ENCODE measurements at places on chromosomes 5 and 9.

DNA sequence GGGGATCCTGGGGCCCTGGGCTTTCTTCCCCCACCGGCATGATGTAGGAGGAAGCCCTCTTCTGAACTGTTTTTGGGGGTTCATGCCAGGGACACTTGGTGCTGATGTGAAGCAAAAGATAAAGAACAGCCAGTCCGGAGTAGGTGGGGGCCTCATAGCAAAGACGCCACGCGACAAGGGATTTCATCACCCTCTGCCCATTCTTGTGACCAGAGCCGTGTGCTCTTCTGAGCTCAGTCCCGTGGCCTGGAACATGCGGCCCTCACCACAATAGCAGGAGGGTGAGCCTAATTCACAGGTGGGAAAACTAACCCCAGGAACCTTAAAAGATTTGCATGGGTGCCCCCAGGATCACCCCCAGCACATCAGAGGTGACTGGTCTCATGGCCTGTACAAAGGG is 225.9 kb downstream of the HSPA4 start:
- DNase-seq, result no peak

DNA sequence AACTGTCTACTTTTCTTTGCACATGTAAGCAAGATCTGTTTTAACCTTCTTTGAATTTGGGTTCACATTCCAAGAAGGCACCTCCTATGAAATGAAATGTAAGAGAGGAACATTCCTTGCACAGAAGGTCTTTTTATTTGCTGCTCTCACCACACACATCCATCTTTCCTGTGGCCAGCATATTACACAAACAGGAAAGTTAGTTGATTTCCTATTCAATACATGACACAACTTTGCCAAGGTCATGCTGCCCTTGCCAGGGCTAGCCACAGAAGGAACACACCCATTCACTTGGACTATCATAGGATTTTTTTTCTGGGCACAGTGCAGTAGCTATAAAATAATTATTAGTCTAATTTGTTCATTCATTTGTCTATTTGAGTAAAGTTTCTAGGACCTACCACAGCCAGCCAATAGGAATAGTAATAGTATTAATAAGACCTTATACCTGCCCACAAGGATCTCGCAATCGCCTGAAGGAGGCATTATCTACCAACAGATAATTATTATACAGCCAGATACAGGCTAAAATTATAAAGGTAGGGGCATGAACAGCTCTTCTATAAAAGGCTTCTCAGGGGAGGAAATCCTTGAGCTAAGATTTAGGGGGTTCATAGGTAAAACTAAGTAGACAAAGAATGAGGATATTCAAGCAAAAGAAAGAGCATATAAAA is 78.1 kb upstream of the NREP start:
- no peak for DNase-seq

DNA sequence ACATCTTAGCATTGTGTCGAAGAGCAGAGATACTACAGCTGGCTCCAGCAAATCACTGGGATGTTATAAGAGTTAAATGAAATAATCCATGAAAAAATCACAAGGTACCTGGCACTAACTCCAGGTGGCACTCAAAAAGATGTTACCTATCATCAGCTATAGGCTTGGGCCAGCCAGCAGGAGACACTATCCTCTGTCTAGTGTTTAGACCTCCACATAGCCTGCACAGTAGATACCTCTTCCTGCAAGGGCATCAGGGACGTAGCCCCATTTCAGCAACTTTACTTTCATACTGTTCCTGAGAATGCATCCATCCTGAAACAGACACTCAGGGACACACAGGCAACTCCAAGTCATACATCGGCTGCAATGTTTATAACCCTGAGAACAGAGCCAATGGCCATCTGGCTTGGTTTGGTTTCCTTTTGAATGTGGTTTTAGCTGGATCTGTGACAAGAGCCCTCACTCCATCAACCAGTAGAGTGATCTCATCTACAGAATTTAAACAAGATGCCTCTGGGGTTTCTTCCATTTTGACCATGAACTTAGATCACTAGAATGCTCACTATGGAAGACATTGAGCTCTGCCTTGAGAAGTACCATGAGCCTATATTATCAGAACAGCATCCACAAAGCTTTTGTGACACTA is 69.9 kb downstream of the TLE1 start:
- no peak for DNase-seq

GRCh38 chr9:113807173-113808061 is 68.7 kb upstream of the ZNF618 start:
- DNase-seq, result peak; percentile 24

DNA sequence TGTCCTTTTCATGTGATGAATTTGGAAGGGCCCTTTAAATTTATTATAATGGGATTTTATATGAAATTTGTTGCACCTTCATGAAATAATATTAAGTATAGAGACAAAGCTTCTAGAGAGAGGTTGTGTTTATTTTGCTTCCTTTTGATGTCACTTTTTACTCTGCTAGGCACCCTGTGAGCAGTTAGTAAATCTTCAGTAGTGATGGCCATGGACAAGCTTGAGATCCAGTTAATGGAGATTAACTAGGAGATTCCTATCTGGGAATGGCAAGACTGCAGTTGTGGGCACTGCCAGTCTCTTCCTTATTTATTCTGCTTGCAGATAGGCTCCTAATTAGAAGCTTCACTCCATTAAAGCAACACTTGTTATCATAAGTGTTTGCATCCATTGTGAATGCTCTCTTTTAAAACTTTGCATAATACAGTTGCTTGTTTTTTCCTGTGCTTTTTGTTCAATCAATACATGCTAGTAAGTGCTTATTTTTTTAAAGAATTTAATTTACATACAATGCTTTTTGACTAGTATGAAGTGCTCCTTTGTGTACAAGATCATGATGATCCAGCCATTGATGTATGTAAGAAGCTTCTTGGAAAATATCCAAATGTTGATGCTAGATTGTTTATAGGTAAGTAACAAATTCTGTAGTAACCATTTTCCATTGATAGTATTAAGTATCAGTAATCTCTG is 25.9 kb downstream of the UGCG start:
- no peak for DNase-seq

GRCh38 chr5:135396459-135397055 is 2.5 kb downstream of the MACROH2A1 start:
- no peak for DNase-seq

DNA sequence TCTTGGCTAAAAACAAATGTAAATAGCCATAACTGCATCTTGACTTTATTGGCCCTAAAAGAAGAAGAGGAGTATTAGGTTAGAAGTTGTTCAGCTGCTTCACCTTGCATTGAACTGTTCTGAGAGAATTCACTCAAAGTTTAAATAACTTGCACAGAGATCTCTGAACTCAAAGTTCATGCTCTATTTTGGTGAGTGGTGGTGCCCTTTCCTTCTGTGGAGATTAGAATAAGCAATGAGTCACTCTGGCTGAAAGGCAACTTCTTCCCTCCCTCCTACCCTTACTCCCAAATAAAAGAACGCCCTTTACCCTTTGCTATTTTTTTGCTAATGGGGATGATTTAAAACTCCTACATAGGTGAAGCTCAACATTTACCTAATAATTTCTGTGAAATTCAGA is 48.9 kb downstream of the ERMP1 start:
- no peak for DNase-seq

GRCh38 chr5:28473531-28474107 is 1435.2 kb upstream of the CDH9 start:
- DNase-seq, result peak; percentile 42
